ENCODE measurements at places on chromosomes 6 and 20.

DNA sequence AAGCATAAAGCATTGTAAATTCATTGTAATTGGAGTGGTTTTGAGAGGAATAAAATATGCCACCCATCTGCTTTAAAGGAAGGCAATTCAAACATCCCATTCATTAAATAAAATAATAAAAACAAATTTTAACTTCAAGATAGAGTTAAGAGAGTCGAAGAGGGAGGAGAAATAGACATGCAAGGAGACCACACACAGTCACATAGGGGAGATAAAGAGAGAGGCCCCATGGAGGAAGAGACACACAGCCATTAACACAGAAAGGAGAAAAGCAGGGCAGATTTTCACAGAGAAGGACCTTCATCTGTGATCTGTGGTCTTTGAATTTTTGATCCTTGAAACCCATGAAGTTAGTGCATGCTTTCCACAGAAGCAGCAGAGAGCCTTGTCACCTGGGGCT, 214.3 kb upstream of the TCF21 start:
- DNase-seq = no peak

- DNase-seq = no peak
Observed at GRCh38 chr6:129695373-129696027, 14.5 kb downstream of the ARHGAP18 start.

GRCh38 chr20:1803061-1803931, 91.9 kb upstream of the SIRPA start:
- no peak for DNase-seq

DNA sequence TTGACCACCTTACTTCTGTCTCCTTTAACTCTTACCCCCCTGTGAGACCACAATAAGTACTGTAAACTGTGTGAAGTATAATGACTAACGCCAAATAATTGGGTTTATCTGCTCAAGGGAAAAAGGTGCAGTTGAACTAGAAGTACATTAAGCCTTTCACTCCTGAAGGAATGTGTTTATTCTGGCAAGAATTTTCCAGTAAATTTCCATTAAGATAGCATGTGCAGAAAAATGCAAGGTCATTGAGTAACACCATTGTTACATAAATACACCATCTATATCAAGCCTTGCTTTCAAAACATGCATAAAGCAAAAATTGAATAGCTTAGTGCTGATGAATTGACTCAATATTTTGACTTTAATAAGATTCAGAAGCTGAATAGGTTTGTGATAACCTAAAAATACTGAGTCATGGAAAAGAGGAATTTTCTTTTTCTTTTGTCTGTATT, 65.4 kb downstream of the ARHGAP18 start:
- peak; percentile 46 for DNase-seq

GRCh38 chr20:18524646-18525045, 16.9 kb downstream of the SEC23B start:
- DNase-seq = no peak

GRCh38 chr6:111033628-111034289, 51.9 kb downstream of the RPF2 start:
- DNase-seq = no peak

DNA sequence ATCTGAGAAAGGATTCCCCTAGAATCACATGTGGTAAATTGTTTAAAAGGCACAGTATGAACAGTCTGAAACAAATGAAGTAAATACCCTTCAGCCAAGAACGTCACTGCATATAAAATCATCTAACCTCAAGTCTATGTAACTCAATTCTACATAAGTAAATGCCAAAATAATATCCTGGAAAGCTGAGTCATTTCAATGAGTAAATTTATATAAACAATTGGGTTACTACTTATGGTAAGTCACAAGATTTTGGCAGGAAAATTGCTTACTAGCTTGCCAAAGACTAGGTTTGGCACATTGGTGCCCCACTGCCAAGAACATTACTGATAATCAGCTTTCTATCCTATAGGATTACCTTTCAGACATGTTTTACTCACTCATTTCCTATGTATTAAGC, 8.4 kb downstream of the GMDS start:
- peak; percentile 70 for DNase-seq

DNA sequence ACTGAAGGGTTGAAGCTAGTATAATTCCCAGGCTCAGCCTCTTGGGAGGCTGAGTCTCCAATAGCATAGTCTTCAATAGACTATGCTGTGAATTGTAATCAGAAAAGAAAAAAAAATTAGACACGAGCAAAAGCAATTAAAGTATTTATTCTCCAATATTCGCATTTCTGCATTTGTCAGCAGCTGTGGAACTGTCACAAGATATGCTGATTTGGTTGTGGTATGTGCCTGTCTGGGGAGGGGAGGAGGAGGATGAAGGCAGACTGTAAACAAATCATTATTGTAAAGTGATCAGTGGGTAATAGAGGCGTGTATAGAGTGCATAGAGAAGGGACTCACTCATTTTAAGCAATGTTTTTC, 10.1 kb upstream of the BICRAL start:
- DNase-seq = no peak

GRCh38 chr6:72245565-72245964, 359.2 kb downstream of the RIMS1 start:
- DNase-seq = no peak

GRCh38 chr6:3250231-3250675, 8.5 kb upstream of the PSMG4 start:
- DNase-seq = no peak

GRCh38 chr20:43925215-43925614, 10.6 kb downstream of the TOX2 start:
- DNase-seq = no peak

DNA sequence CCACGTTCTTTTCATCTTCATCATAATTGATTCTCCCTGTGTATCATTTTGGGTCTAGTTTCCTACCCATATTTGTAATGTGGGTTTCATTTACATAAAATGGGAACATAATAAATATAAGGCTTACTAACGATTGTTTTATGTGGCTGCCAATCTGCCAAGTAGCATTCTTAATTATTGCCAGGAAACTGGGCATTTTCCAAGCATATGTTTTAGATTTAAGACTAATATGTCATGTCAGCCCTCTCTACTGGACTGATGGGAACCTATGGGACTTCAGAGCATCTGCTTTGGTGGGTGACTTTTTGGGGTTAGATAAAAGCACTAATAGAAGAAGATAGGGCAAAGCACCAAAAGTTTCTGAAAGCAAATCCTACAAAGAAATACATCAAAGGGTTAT, 157.5 kb downstream of the TBX18 start:
- no peak for DNase-seq

DNA sequence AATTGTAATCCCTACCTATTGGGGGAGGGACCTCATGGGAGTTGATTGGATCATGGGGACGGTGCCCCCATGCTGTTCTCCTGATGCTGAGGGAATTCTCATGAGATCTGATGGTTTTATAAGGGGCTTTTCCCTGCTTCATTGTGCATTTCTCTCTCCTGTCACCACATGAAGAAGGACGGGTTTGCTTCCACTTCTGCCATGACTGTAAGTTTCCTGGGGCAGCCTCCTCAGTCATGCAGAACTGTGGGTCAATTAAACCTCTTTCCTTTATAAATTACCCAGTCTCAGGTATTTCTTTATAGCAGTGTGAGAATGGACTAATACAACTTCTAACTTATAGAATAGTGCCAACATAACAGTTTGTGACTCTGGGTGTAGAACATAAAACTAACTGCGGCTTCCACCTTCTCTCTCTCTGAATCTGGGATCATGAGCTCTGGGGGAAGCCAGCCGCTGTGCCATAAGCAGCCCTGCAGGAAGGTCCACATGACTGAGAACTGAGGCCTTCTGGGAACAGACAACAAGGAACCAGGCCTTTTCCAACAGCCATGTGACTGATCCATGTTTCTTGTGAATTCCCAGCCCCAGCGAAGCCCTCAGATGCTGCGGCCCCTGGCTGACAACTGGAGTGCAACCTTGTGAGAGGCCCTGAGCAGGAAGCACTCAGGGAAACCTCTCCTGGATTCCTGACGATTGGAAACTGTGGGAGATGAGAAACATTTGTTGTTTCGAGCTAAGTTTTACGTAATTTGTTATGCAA, 3.4 kb upstream of the HLA-A start:
- DNase-seq = no peak

- no peak for DNase-seq
Observed at GRCh38 chr6:82461536-82461935, 97.9 kb downstream of the TPBG start.

GRCh38 chr6:24902782-24903181, 33.0 kb downstream of the RIPOR2 start:
- DNase-seq = peak; percentile 41

DNA sequence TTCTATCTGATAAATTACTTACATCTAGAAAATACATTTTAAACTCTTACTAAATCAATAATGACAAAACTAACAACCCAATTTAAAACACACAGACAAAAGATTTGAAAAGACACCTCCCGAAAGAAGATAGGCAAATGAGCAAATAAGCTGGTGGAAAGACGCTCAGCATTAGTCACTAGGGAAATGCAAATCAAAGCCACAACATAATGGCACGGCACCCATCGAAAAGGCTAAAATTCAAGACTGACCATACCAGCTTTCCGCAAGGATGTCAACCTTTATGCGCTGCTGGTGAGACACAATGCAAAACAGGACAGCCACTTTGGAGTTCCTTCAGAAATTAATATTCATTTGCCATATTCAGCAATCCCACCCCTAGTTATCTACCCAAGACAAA, 25.9 kb downstream of the TAF4 start:
- DNase-seq = no peak

GRCh38 chr6:75437421-75437891, 56.1 kb downstream of the FILIP1 start:
- no peak for DNase-seq

DNA sequence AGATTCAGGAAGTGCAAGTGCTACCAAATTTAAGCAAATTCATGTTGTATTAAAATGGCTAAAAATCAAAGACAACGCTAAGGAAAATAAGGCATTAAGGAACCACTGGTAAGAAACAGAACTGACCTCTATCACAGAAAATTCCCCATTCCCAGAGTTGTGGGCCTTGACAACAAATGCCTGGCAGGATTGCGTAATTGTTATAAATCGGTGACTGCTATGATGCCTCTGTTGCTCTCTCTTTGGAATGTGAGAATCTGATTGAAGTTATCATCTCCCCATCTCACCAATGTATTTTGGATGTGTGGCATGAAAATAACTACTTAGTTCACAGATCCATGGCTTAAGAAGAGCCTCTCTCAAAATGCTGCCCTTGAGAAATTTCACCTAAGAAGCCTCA, 257.3 kb downstream of the OGFRL1 start:
- no peak for DNase-seq

- no peak for DNase-seq
Observed at GRCh38 chr20:19414600-19414999, 202.2 kb downstream of the SLC24A3 start.

DNA sequence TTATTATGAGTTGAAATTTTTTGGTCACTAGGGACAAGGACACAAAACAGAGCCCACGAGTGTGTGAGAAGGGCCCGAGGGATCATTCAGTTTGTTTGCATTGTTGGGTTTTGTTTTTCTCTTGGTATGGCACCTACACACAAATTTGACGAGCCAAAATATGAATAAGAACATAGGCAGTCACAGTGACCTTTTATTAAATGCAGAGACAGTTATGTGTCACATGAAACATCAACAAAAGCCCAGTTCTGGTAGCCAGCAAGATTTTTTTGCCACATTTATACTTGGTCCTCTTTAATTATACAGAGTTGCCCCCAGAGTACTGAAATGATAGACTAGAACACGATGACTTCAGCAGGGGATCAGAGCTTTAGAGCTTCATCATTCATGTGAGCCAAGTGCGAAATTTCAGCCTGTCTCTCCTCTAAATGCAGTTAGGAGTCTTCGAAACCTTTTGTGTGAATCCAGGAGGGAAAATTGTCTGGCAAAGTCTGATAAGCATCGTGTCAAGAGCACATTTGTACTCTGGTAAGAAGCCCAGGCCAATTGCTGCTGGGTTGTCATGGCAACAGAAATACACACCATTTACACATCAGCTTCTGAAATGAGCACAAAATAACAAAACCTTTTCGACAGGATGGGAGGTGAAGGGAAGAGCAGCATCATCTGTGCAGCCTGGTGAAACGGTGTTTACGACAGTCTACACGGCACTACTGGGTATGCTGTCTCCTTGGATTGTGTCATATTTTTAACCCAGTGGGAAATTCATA, 79.2 kb upstream of the RIPOR2 start:
- DNase-seq = no peak

DNA sequence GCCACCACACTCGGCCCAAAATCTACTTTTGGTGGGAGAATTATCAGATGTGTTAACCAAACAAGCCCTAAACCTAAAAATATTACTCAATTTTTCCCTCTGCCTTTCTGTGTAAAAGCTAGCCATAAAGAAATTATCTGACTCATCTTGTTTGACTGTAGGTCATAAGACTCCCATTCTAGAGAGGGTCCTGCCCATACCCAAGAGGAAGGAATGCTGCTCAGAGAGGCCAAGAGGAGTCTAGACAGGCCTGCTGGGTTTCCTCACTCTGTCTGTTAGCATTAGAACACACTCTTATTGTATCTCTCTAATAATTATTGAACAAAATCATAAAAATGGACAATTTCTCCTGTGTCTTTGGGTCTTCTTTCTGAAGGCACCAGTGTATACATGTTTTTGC, 26.1 kb downstream of the C6orf141 start:
- DNase-seq = no peak

DNA sequence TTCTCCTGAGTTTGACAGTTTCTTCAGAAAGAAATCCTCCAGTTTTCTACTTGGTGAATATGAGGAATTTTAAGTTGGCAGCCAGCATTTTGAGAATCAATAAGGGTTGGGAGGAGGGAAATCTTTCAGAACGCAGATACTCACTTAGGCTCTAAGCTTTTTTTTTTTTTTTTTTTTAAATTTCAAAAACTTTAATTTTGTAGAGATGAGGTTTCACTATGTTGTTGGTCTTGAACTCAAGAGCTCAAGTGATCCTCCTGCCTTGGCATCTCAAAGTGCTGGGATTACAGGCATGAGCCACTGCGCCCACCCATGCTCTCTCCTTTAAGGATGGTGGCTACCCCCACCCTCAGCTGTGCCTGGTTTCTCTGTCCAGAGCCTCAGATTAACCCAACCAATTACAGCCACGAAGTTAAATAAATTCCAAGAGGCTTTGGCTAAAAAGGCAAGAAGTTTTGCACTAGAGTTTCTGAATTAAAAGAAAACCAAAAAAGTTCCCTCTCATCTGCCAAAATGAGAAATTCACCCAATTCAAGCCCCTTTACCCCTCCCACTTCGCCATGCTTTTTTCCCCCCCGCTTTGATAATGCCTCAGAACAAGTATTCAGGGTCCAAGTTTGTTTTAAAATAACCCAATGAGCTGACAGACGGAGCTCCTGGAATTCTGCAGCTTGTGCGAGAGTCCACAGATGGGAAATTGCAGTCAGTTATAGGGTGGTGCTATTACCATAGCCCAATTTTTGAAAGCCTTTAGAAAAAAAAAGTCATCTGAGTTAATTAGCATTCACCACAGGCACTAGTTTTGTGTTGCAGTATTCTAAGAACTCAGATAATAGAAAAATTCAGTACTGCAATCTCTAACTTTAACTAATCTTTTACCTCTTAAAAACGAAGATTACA, 94.3 kb upstream of the BEND3 start:
- no peak for DNase-seq

DNA sequence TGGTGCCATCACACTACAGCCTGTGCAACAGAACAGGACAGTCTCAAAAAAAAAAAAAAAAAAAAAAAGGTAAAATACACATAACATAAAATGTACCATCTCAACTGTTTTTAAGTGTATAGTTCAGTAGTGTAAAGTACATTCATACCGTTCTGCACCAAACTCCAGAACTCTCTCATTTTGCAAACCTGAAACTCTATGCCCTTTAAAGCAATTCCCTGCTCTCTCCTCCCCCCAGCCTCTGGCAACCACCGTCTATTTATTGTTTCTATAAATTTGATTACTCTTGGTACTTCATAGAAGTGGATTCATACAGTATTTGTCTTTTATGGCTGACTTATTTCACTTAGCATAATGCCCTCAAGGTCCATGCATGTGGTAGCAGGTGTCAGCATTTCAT, 12.9 kb downstream of the RIPOR2 start:
- DNase-seq = no peak

All from non-pigmented ciliary epithelial cell (primary cell).